ENCODE measurements at places on chromosomes 2 and 18.
A peak's percentile ranks its signal among the peaks of the same experiment; 100 is the strongest.

GRCh38 chr2:129201696-129202095 lies 777.8 kb upstream of the RAB6C start:
- no peak for DNase-seq

DNA sequence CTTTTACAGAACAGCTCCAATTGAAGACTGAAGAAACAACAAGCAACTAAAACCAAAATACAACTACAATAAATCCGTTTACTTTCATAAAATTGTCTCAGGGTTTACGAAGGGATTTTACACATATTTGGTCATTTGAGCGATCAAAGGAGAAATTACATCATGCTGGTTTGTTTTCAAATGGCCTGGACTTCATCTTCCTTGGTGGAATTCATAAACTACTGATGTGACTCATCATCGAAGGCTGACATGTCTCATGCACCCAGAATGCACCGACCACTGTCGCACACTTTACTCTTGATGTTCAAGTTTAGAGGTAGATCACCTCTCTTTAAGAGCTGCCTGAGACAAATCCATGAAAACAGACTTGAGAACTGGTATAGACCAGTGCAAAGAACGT lies 25.6 kb upstream of the PMAIP1 start:
- no peak for DNase-seq

GRCh38 chr18:31447530-31448191 lies at the start of gene DSG3:
Gene DSG3 (plus strand): TSS chr18:31447741. CDS start chr18:31447878, 137 bp downstream.
- DNase-seq = no peak

- DNase-seq = no peak
These were observed 12.4 kb downstream of the PDIA6 start for GRCh38 chr2:10800163-10800562.

- no peak for DNase-seq
These were observed 1.2 kb upstream of the DSC2 start for GRCh38 chr18:31103423-31103822.

- DNase-seq = no peak
These were observed 26.1 kb upstream of the SEMA4C start for GRCh38 chr2:96895746-96896651.

DNA sequence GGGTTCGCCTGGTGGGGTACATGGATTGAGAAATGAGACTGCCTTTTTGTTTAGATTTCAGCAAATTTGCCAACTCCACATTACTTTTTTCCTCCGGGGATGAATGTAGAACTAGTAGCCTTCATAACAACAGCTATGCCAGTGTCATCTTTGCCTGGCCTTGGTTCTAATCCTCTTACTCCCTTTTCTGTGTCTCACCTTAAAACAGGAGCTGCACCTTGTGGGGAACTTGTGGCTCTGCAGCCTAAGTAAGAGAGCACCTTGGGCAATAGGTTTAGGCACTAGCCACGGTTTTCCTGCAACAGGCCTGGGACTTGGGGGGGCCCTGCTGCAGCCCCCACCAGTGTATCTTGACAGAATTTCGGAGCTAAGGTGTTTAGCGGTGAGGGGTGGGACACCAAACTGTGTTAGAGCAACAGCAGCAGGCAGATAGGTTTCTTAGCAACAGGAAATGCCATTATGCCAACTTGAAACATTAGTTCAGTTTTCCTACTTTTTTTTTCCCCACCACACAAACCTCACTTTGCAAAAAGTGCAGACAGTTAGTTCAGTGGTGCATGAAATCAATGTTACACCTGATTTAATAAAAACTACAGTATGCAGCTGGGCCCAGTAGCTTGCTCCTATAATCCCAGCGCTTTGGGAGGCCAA lies 173.7 kb downstream of the PRKCE start:
- no peak for DNase-seq

GRCh38 chr2:105425936-105426625 lies 27.2 kb upstream of the FHL2 start:
- DNase-seq = no peak

GRCh38 chr2:187936228-187936627 lies 355.4 kb upstream of the GULP1 start:
- no peak for DNase-seq

GRCh38 chr2:25375989-25376545 lies 34.3 kb upstream of the DNMT3A start:
- no peak for DNase-seq

DNA sequence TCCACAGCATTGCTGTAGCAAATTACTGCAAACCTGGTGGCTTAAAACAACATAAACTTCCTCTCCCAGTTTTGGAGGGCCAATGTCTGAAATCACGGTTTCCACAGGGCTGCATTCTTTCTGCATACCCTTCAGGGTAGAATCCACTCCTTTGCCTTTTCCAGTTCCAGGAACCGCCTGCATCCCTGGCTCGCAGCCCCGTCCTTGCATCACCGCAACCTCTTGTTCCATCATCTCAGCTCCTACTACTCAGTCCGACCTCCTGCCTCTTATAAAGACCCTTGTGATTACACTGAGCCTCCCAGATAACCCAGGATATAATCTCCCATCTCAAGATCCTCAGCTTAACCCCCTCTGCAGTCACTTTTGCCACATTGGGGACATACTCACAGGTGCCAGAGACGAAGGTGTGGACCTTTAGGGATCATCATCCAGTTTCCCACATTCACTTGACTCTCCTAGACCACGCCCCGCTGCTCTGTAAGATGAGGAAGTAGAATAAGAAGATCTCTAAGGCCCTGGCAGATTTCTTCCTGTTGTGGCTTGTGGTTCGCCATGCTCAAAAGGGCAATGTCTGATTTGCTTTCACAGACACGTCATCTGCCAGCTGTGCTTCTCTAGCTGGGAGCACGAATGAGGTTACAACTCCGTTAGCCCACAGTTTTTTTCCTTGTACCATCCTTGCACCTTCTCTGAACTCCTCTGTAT lies 103.6 kb upstream of the AGAP1 start:
- DNase-seq = peak; percentile 2

Data from stimulated activated CD4-positive, alpha-beta T cell treated with anti-CD3 and anti-CD28 coated beads, TNF-alpha, amount 100 ng/mL, for 4 hours (primary cell).